ENCODE measurements at places on chromosomes 13 and 19.

- no peak for DNase-seq
Observed at GRCh38 chr13:37385248-37385647, 213.3 kb downstream of the POSTN start.

- DNase-seq: no peak
Observed at GRCh38 chr13:113820813-113821651, 42.8 kb downstream of the GAS6 start.

GRCh38 chr19:3897936-3898335 lies 17.5 kb downstream of the ATCAY start:
- DNase-seq: no peak

DNA sequence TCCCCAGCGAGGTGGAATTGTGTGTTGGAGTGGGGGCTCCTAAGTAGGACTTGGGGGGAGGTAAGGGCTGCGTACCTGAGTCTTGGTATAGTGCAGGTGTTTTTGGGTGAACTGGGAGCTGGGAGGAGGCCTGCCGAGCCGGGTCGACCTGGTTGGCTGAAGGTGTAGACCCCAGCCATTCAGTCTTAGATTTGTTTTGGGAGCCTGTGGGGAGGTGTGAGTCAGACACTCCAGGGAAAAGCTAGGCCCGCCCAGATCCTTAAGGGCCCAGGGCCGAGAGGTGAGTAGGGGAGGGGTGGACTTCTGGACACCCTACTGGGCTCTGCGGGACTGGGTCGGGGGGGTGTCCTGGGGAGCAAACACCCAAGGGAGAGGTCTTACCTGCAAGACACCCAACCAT lies 935 bp downstream of the CRB3 start:
- DNase-seq: no peak

- no peak for DNase-seq
Observed at GRCh38 chr13:57286511-57287098, 119.6 kb downstream of the PRR20E start.

DNA sequence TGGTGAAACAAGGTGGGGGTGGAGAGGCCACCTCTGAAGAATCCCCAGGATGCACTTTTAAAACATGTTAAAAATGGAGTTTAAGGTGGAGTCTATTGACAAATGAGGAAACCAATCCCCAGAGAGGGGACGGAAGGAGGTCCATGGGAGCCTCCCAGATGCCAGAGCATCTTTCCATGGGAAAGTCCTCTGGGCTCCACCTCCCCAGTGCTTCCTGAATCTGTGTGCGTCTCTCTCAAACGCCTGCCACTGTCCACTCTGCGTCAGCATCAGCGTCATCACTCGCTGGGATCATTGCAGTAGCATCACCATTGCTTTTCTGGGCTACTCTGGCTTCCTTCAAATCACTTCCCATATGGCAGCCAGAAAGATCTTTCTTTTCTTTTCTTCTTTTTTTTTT lies 6.2 kb downstream of the GPR4 start:
- no peak for DNase-seq

- no peak for DNase-seq
Observed at GRCh38 chr13:103859952-103860351, 793.7 kb upstream of the SLC10A2 start.
